ENCODE measurements at places on chromosomes 16 and 17. TPM values are rescaled to one million over a fixed set of nuclear protein-coding genes. Genes with fewer than 3 reads are reported as not detected.

- DNase-seq = no peak
Measured at GRCh38 chr16:89270666-89271345, 53.3 kb downstream of the ZNF778 start.

- DNase-seq = no peak
Measured at GRCh38 chr16:23948949-23949411, 113.2 kb downstream of the PRKCB start.

GRCh38 chr16:19179546-19180490 lies 11.8 kb downstream of the SYT17 start:
- DNase-seq = peak; percentile 25

DNA sequence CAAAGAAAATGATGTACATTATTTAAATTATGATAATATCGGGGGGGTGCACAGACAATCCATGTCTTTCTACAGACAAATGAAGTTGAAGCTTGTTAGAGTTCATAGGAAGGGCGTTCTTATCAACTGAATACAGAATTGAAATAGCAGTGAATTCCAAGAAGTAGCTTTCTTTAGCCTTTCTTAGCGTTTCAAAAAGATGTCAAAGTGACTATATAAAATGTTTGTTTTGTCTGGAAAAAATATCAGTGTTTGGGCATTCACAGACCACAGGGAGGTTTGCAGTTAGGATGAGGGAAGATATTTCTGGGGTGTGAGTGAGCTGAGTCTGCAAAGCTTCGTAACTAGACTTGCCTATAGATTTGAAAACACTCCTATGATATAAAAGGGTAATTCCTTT lies 55.0 kb downstream of the STX8 start:
- DNase-seq = no peak

GRCh38 chr16:28146536-28146935 lies 65.2 kb downstream of the XPO6 start:
- no peak for DNase-seq

DNA sequence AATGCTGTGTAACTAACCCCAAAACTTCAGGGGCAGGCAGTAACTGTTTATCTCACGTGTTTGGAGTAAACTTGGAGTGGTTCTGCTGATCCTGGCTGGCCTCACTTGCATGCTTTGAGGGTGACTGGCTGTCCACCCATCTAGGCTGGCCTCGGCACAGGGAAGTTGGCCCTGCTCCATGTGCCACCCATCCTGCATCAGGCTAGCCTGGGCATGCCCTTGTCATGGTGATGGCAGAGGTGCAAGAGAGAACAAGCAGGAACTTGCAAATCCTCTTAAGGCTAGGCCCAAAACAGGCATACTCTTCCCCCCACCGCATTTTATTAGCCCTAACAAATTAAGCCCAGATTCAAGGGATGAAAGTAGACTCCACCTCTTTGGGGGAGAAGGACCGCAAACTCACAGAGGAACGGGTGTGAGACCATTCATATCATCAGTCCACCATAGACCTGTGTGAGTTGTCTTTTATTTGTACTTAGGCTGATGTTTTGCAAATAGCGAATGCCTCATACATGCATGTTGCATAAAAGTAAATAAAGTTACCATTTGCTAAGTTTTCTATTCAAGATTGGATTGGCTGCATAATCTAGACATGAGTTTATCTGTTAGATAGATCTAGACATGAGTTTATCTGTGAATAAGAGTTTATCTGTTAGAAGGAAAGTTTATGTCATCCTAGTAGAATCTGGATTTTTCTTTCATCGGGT lies 221.0 kb downstream of the CCDC182 start:
- DNase-seq = no peak

GRCh38 chr16:1972490-1972877 lies 631 bp downstream of the TBL3 start:
- no peak for DNase-seq

GRCh38 chr16:68287276-68288251 lies 23.2 kb downstream of the SLC7A6OS start:
- DNase-seq = no peak

DNA sequence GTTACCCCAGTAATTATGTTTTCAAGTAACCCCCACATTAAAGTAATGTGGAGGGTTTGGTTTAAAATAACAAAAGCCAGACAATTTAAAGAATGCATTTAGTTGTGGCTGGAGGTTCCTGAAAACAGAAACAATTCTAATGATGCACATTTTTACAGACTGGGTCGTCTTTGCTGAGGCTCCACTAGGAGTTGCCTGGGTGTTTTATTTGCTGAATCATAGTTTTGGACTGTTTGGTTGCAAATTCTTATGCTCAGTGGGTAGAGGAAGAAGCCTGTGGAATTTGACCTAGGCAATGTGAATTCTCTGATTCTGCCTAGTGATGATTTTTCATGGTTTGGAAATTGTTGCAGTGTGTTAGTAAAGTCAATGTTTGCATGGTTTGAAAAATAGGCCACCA lies 16.3 kb downstream of the SHISA9 start:
- no peak for DNase-seq

DNA sequence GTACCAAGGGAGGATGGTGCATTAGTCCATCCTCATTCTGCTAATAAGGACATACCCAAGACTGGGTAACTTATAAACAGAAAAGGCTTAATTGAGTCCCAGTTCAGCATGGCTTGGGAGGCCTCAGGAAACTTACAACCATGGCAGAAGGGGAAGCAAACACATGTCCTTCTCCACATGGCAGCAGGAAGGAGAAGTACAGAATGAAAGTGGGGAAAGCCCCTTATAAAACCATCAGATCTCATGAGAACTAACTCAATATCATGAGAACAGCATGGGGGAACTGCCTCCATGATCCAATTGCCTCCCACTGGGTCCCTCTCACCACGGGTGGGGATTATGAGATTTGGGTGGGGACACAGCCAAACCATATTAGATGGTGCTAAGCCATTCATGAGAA lies 84.5 kb downstream of the SEC14L1 start:
- DNase-seq = no peak

DNA sequence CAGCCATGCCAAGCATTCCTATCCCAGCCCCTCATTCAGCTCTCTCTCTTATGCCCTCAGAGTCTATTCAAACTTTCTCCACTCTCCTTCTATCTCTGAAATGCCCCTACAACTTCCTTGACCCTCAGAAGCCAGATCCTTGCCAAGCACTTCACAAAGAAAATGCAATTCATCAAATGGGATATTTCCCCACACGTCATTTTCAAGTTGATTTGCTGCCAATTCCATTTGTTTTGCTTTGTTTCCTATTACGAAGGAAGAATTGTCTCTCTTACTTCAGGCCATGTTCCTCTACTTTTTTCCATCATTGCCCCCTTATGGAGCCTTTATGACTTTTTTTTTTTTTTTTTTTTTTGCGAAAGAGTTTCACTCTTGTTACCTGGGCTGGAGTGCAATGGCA lies 9.2 kb upstream of the ALOX12 start:
- no peak for DNase-seq

GRCh38 chr16:48384520-48385252 lies 527 bp downstream of the SIAH1 start:
- DNase-seq = no peak

DNA sequence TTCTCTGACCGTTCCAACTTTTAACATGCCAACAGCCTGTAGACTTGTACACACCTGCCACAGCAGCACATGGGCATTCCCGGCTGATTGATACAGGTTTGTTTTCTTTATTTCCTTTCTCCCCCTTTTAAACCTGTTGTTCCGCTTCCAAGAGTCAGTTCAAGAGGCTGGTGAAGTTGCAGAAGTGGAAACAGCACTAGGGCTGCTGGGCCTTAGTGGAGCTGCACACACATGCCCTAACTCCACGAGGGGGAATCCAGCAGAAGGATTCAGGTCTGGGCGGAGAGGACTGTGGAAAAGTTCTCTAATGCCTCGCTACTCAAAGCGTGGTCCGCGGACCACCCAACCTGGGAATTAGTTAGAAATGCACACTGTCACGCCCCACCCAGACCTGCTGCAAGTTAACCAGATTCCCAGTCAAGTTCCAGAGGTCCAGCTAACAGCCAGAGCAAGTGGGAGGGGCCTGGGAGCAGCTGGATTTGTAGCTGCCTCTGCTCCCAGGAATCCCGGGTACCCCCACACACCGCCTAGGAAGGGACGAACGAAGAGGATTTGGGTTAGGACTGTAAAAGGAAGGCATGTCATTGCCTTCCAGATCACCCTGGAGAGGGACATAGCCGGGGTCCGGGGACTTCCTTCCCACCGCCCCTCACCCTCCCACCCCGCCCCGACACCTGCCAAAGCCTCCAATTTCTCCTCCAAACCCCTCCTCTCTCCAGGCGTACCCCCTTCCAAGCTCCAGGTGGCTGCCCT lies 542 bp downstream of the SLC39A11 start:
- DNase-seq = no peak

GRCh38 chr17:41383690-41384089 lies 1.6 kb upstream of the KRT34 start:
- DNase-seq = no peak

- peak; percentile 33 for DNase-seq
Measured at GRCh38 chr16:23504076-23504452, 6.2 kb downstream of the GGA2 start.

- no peak for DNase-seq
Measured at GRCh38 chr17:7047566-7047965, 3.7 kb upstream of the SLC16A11 start.

MAP3K14 gene
- polyA plus RNA-seq = 7.7 TPM

KCTD2 gene
- 22.6 TPM for polyA plus RNA-seq

PRSS33 gene
- not detected for polyA plus RNA-seq

MFSD11 gene
- 40.3 TPM for polyA plus RNA-seq

SLC6A2 gene
- polyA plus RNA-seq = 2.5 TPM

CCDC144A gene
- polyA plus RNA-seq = 5.6 TPM

KRT12 gene
- 0.08 TPM for polyA plus RNA-seq

MPP3 gene
- polyA plus RNA-seq = 3.8 TPM

ADCY7 gene
- polyA plus RNA-seq = 4.6 TPM

MMP2 gene
- polyA plus RNA-seq = 486 TPM

TMC7 gene
- polyA plus RNA-seq = 1.3 TPM

Data from muscle of back (tissue), 13 donors.